ENCODE measurements at places on chromosomes 12 and 14. TPM values are rescaled to one million over a fixed set of nuclear protein-coding genes. Genes with fewer than 3 reads are reported as not detected.

The DAO gene
- total RNA-seq = not detected

The DYNLL1 gene
- 322 TPM for total RNA-seq

The DTX1 gene
- total RNA-seq = not detected

The PPTC7 gene
- 10.9 TPM for total RNA-seq

The SMCO3 gene
- total RNA-seq = 0.15 TPM

The GLIPR1L2 gene
- total RNA-seq = 0.44 TPM
